ENCODE measurements at places on chromosomes 7 and 10. TPM values are rescaled to one million over a fixed set of nuclear protein-coding genes. Genes with fewer than 3 reads are reported as not detected.

DNA sequence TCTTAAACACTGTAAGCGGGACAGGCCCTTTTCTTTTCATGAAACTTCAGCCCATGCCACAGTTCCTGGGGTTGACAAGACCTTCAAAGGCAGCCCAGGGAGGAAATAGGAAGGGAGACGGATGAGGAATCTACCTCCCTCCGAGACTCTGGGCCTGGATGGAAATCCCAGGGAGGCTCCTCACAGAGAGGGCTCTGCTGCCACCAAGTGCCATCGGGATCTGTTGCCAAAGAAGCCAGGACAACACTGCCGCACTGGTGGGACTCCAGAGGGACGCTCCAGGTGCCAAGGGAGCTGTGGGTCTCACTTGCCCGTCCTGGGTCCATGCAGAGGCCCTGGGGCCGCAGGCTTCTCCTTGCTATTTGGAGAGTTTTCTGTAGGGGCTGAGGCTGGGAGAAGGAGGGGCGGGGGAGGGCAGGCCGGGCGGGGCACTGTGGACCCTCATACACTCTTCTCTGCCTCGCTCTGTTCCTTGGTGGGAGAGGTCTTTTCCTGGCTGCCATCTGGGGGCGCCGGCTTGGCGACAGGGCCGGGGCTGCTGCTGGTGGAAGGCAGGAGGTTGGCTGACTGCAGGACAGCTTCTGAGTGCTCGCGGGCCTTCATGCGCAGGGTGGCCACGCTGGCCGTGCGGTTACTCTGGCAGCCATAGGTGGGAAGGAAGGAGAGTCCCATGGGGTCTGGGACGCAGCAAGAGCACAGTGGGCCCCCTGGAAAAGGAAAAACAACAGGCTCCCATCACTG lies 30.0 kb downstream of the DRGX start:
- DNase-seq, result no peak

- peak; percentile 32 for DNase-seq
Measured at GRCh38 chr10:93115661-93116383, 42.1 kb downstream of the CYP26A1 start.

GRCh38 chr10:69803809-69804208 lies 2.1 kb downstream of the COL13A1 start:
- DNase-seq, result no peak

DNA sequence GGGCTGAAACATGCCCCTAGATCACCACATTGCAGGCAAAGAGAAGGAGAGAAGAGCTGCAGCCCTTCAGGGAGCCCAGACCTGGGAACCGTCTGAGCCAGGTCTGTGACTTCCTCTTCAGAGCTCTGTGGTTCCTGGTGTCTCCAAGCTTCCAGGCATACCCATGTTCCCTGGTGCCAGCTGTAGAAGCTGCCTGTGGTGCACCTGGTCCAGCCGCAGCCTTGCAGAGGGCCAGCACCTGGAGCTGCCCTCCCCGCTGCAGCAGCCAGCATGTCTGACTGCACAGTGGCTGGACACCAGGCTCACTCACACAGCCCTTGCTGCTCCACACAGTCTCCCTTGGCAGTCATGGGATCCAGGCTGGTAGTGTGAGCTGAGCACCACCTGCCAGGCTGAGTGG lies 33.6 kb downstream of the C7orf25 start:
- DNase-seq, result no peak

DNA sequence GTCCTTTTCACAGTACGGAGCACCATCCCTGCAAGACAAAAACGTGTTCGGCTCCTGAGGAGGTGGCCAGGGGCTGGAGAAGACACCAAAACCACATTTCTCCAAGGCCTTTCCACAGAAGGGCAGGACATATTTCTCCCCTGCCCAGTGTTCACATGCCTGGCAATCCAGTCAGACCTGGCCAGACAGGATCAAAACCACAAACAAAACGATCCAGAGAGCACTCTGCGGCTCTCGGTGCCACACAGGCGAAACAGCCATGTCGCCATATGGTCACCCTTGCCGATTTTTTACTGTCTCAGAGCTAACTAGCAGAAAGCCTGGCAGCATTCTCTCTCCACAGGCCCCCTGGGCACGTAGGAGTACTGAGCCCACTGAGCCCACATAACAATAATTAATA lies 113.0 kb downstream of the ABLIM1 start:
- DNase-seq, result no peak

Gene TLX1
- polyA plus RNA-seq, result not detected

DNA sequence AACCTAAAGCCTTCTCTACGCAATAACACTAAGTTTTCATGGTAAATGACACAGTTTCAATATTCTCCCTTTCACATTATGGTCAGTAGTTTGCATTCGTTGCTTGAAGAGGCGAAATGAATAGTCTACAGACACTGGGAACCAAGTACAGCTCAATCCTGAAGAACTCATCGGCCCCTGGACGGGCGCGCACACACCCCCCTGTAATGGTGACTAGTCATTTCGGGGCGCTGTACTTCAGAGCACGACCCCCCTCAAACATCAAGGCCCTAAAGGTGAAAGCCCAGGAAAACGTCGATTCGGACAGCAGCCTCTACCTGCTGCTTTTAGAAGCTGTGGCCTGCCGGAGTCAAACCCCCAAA lies 1.0 kb downstream of the NT5C2 start:
- no peak for DNase-seq

DNA sequence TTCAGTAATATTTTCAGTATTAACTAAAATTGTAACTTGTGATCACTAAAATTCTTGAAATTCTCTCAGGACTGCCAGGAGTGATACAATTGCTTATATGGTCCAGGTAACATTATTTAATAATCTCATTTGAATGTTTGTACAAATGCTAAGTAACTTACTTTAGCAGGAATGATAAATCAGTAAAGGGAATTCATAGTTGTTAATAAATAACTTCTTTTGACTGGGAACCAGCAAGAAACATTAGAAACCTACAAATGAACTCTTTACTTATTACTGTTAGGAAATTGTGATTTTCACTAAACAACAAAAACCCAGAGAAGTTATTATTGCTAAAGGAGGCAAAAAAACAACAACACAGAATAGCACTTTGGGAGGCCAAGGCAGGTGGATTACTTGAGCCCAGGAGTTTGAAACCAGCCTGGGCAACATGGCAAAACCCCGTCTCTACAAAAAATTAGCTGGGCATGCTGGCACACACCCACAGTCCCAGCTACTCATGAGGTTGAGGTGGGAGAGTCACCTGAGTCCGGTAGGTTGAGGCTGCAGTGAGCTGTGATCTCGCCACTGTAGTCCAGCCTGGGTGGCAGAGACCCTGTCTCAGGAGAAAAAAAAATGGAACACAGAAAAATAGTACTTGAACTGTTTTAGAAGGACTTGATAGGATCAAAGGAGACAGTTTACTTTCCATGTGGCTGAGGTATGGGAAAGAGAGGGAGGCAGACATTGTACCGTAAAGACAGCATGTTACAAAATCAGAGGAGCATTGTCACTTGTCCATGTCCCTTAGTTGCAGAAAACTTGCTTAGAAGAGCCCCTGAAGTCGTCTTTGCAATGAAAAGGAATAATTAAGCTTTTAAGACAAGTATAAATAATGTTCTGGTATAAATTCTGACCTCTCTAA lies 53.1 kb downstream of the SHOC2 start:
- DNase-seq, result no peak

DNA sequence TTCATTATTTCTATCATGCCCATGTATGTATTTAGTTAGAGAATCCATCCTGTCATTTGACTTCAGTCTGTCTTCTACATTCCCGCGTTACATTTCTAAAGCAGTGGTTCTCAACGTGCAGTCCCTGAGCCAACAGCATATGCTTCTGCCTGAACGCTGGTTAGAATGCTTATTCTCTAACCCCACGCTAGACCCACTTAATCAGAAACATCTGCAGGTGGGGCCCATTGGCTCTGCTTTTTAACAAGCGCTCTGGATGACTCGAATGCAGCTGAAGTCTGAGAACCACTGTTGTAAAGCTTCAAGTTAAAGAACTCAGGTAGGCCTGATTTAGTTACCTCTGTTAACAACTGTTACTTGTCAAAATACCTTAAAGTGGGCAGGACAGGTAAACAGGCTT lies 38.2 kb downstream of the NEUROD6 start:
- DNase-seq, result no peak

Gene PAPOLB
- not detected for polyA plus RNA-seq

Data from IMR-90 (cell line).